Choroid plexus epithelial cell (primary cell): ENCODE measurements at places on chromosomes 3 and 15.

DNA sequence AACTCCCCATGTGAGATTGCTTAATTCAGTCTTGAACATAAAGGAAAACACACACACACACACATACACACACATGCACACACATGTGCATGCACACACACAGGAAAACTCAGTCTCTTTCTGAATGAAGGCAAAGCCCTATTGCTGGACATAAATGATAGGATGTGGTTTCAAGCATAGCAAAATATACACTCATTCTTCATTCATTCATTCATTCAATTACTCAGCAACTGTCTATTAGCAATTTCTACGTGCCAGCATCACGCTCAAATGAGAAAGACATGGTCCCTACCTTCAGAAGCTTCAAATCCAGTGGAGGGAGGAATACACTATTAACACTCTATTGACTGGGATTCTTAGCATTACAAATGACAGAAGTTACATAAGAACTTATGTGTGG, 41.8 kb upstream of the UBE2E2 start:
- no peak for DNase-seq

GRCh38 chr3:32220006-32220405, 18.5 kb upstream of the CMTM8 start:
- peak; percentile 79 for DNase-seq

GRCh38 chr3:132222868-132223538, 94.2 kb upstream of the ACP3 start:
- no peak for DNase-seq

- no peak for DNase-seq
Observed at GRCh38 chr15:40932156-40932555, 3.0 kb downstream of the DLL4 start.

- peak; percentile 73 for DNase-seq
Observed at GRCh38 chr3:33372218-33373081, 67.8 kb downstream of the UBP1 start.

DNA sequence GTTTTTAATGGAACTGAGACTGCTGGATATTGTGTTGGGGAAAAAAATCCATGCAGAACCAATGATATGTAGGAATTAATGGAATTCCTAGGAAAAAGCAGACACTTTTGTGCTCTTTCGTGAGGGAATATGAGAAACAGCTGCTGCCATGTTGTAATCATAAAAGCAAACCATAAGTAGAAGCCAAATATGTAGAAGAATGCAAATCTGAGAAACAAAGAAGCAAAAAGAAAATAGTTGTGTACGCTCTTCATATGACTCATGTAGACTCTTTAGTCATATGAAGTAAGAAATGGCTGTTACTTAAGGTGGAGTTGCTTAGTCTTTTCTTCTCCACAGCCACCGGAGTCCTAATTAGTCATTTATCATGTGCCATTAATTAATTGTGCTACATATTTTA, 298.6 kb upstream of the ZNF717 start:
- peak; percentile 69 for DNase-seq

- peak; percentile 64 for DNase-seq
Observed at GRCh38 chr3:15291589-15292541, 40.5 kb downstream of the SH3BP5 start.

DNA sequence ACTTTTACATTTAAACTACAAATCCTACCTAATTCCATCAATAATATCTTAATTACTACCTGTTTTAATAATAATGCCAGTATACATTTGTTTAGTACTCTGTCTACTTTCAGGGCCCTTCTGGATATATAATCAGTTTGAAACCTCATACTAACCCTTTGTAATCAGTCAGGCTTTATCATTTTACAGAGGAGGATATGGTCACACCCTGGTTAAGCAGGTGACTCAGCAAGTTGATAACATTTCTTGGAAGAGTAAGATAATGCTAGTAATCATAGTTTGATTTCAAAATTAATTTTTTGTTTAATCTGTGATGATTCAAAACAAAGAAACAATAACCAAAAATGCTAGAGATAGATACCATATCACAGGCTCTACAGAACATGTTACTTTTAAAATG, 208.2 kb upstream of the MANF start:
- no peak for DNase-seq

GRCh38 chr3:155102329-155102728, 22.2 kb downstream of the MME start:
- DNase-seq, result no peak
